ENCODE measurements at places on chromosomes 1 and 21.
A peak's percentile ranks its signal among the peaks of the same experiment; 100 is the strongest.

- no peak for DNase-seq
These were observed 1047.6 kb upstream of the ADGRL4 start for GRCh38 chr1:80054129-80054528.

DNA sequence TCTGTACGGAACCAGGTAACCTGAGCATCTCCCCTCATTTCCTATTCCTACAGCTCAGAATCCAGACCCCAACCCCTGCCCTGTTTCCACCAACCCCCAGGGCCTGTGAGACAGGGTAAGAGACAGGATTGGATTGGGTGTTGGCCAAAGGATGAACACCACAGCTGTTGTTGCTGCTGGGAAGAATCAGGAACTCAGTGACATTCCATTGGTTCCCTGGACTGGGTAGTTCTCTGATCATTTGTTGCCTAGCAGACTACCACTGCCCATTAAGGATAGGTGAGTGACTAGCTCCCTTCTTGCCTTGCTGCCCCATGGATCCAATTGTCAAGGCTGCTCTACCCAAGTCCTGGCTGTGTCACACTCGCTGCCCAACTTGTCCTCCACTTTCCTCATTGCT is 10.0 kb downstream of the NCSTN start:
- no peak for DNase-seq

DNA sequence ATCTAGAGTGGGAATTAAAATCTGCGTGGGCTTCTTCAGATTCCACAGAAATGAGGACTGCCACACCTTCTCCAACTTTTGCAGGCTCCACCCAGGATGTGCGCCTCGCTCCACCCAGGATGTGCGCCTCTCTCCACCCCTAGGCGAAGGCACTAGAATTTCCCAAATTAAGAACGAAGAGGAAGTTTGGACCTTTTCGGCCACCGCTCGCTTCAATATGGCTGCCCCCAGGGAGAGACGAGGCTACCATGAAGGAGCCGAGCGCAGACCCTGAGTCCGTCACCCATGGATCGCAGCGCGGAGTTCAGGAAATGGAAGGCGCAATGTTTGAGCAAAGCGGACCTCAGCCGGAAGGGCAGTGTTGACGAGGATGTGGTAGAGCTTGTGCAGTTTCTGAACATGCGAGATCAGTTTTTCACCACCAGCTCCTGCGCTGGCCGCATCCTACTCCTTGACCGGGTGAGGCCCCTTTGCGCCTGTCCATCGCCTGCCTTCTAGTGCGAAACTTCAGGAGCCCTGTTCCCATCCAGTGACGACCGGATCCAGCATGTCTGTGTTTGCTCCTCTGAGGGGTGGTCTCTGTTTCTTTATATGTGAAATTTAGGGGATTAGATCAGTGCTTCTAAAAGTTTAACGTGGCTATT is at the start of the genes CRYZ and TYW3:
TSS of gene CRYZ (minus strand) at position 91 of the 644 bp plus-strand sequence. CDS start 8,229 bp downstream, outside the sequence.
TSS of gene TYW3 (plus strand) at position 193 of the 644 bp plus-strand sequence. CDS start at position 286, 93 bp downstream.
- peak; percentile 90 for DNase-seq

GRCh38 chr1:38783640-38784229 is 75.8 kb downstream of the RRAGC start:
- no peak for DNase-seq

GRCh38 chr1:207971331-207972219 is 60.6 kb upstream of the CD34 start:
- no peak for DNase-seq

GRCh38 chr1:83673312-83673711 is 325.6 kb downstream of the TTLL7 start:
- no peak for DNase-seq

DNA sequence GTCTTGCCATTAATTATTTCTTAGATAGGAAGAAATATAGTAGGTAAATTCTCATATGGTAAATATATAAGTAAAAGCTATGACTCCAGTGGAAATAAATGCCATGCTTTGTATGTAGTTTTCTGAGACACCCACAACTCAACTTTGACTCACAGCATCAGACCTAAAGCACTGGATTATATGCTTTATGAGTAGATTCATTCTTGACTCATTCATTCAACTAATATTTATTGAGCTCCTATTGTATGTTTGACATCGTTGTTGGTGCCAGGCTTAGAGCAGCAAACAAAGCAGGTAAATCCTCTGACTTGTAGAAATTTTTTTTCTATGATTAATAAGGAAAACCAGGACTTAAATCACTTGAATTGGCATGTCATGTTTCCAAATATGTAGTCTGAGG is 211.4 kb downstream of the PTPRC start:
- no peak for DNase-seq

- DNase-seq = peak; percentile 88
These were observed 8.0 kb upstream of the MAN1C1 start for GRCh38 chr1:25608488-25609178.

DNA sequence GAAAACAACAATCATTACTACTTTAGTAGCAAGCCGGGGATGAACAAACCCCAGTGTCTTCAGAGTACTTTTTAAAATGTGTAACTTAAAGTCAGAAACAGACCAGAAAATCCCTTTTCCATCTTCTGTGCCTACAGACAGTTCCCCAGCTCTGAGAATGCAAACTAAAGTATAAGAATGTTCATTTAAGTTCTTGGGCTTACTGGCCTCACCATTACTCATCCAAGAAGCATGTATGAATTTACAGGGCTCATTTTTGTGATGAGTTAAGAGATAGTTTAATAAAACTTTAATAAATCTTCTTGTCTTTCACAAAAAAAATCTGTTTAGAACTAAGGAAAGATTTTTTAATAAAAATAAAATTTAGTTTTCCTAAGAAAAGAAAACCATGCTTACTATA is 4.6 kb downstream of the LPGAT1 start:
- DNase-seq = no peak

- DNase-seq = no peak
These were observed 31.3 kb upstream of the DNAJC11 start for GRCh38 chr1:6732942-6733341.

DNA sequence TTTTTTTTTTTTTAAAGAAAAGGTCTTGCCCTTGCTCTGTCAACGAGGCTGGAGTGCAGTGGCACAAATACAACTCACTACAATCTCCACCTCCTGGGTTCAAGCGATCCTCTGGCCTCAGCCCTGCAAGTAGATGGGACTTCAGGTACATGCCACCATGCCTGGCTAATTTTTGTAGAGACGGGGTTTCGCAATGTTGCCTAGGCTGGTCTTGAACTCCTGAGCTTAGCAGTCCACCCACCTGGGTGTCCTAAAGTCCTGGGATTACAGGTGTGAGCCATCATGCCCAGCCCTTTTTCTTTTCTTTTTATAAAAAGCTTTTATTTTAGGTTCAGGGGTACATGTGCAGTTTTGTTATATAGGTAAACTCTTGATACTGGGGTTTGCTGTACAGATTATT is 47.2 kb downstream of the TLR5 start:
- DNase-seq = no peak

GRCh38 chr1:204326771-204327300 is 32.9 kb downstream of the PLEKHA6 start:
- no peak for DNase-seq

DNA sequence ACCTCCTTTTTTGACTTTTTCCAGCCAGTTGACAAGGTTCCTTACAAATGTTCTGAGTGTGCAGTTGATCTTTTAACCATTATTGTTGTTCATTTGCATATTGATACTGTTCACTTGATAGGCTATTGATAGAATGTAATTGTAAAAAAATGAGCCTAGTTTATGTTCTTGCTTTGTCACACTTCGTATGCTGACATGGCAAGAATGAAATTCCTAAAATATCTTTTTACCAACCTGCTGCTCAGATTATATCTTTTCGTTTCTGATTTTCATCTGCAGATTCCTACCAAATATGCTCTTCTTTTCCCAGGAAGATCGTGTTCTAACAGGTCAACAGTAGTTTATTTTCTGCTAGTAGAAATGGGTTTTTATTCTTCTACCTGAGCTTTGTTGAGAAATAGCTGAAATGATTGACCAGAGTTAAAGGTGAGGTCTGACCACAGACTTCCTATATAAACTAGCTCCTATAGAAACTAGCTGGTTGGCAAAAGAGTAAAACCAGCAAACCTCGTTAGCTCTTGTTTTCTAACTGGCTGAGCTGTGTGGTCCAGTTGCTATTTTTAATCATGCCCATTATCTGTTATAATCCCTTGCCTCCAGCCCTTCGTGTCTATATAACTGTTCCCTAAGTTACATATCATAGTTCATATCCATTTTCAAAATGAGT is 174.8 kb downstream of the HS2ST1 start:
- DNase-seq = no peak

DNA sequence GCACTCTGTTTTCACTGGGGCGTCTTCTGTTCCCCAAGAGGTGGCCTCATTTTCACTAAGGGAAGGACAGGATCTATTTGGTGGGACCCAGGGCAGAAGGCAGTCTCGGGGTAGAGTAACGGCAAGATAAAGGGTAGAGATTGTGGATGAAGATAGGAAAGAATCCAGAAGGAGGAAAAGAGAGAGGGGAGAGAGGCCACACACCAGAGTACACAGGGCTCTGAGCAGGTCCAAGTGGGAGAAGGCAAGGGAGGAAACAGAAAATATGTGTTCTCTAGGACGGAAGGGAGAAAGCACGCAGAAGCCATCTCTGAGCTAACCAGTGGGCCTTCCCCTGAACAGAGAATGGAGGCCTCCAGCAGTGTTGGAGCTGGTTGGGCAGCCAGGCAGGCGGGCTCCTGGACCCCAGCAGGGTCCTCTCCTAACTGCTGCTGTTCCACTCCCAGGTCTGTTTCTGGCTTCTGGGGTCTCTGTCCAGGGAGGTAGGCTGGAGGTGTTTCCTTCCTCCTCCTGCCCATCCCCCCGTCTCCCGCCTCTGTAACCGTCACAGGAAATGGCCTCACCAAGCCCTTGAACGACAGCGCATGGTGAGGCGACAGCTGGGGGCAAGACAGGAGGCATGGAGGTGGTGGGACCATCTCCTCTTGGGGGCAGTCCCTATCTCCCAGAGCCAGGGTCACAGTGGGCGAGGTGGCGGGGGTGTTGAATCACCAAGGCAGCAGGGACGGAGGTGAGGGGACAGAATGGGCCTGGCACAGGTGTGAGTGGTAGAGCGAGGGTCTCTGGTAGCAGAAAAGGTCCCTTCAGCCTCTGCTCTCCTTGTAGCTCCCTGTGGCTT is 649 bp downstream of the PTPN7 start:
- DNase-seq = peak; percentile 54

- DNase-seq = no peak
These were observed 1349.0 kb upstream of the B3GALT2 start for GRCh38 chr1:194535369-194535768.

DNA sequence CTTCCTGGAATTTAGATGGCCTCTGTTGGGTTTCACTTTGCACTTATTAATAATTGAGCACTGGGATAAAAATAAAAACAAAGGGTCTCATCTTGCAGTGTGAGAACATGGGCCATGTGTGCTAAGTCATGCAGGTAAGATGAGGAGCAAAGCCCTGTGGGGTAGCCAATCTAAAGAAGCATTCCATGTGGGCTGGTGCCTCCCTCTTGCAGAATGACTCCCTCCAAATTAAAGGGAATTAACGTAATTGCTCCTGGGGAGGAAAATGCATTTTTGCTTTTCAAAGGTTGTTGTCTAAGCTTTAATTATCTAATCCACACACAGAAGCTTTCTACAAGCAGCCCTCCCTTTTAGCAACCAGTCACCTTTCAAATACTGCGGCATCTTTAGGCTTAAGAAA is 69.8 kb downstream of the CDC14A start:
- DNase-seq = no peak

GRCh38 chr1:54046671-54047383 is 6.2 kb downstream of the TMEM59 start:
- DNase-seq = no peak

DNA sequence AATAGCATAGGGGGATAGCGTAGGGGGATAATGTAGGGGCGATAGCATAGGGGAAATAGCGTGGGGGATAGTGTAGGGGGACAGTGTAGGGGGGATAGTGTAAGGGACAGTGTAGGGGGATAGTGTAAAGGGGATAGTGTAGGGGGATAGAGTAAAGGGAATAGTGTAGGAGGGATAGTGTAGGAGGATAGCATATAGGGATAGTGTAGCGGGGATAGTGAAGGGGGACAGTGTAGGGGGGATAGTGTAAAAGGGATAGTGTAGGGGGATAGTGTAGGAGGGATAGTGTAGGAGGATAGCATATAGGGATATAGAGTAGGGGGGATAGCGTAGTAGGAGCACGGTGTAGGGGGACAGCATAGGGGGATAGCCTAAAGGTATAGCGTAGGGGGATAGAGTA is 14.1 kb upstream of the ARF1 start:
- no peak for DNase-seq

Data from CD4-positive, alpha-beta T cell treated with Interleukin-15 for 4 hours (primary cell).